ENCODE measurements at places on chromosomes 4 and X.
A peak's percentile ranks its signal among the peaks of the same experiment; 100 is the strongest.

GRCh38 chr4:152719291-152719690 lies 39.5 kb upstream of the TMEM154 start:
- no peak for DNase-seq

DNA sequence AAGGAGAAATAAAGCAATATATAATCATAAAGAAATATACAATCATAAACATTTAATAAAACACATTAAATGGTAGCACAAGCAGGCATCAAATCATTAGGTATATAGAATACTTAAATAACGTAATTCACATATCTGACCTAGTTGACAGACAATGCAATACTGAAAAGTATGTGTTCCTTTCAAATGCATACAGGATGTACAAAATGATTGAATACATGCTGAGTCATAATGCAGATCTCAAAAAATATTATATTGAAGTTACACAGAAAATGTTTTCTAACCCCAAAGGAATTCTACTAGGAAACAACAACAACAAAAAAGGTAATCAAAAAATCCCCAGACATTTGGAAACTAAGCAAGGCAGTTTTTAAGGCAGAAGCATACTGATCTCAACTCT lies 1072.0 kb upstream of the INTU start:
- no peak for DNase-seq

GRCh38 chr4:81512757-81513501 lies 41.2 kb upstream of the RASGEF1B start:
- no peak for DNase-seq

GRCh38 chr4:182644683-182645050 lies 272.5 kb downstream of the DCTD start:
- no peak for DNase-seq

DNA sequence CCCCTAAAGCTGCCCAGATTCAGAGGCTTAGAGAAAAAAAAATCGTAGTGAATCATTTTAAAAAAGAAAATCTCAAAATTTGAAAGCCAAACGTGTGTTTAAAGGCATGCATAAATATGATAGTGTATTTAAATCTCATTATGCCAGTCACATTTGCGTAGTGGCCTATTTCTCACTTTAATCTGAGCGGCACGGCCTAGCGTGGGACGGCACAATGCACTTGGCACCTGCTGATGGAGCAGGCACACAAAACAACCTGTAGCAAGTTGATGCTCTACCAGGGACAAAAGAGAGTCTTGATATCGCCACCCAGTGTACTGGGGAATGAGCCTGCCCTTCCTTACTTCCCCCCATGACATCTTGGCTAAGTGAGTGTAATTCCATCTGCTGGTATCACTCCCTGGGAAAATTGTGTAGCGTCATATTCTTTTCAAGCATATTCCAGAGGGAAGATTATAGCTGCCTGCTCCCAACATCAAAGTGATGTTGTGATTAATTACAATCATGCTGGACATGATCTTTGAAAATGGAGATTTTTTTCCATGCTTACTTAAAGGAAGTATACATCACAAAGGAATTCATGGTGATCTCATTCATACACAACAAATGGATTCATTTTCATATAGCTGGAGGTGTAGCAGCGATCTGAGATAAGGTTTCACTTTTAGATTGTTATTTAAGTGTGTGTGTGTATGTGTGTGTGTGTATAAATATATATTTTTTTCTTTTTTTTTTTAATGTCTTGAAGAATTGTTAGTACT lies 138.8 kb downstream of the DCTD start:
- no peak for DNase-seq

GRCh38 chr4:3878678-3879077 lies 112.5 kb downstream of the ADRA2C start:
- no peak for DNase-seq

- no peak for DNase-seq
Measured at GRCh38 chrX:127570276-127570675, 481.9 kb downstream of the ACTRT1 start.

DNA sequence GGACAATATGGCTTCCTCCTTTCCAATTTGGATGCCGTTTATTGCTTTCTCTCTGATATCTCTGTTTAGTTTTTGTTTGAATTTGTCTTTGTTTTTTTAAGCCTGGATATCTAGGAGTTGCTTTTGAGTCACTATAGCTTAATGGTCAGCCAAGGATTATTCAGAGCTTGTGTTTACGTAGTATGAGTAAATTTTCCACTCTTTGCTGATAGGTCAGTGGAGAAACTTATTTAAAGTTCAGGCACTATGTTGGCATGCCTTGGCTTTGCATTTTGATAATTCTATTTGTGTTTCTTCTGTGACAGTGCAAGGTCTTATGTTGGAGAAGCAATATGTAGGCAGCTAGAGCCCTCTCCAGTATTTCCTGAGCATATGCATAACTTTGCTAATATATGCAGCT lies 315.2 kb downstream of the GRID2 start:
- DNase-seq = no peak

- no peak for DNase-seq
Measured at GRCh38 chr4:83043801-83044407, 8.9 kb downstream of the COPS4 start.

- DNase-seq = peak; percentile 29
Measured at GRCh38 chr4:73257651-73258435, 755 bp downstream of the ANKRD17 start.

DNA sequence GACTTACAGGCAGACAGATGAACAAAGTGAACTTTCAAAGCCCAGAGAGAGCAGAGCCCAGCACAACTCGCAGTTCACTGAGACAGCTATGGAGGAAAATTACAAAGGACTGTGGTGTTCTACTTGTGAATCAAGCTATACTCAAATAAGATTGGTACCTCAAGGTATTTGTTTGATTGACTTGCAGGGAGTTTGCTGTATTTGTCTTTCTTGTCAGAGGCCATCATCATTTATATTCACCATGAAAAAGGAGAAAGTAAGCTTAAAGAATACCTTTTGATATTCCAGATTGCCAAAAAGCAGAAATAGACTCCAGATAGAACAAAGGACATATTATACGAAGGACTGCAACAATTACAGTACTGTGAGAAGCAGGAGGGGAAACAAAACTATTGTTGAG lies 1047.9 kb downstream of the RPA4 start:
- no peak for DNase-seq

GRCh38 chr4:101328063-101328602 lies 19.2 kb downstream of the PPP3CA start:
- DNase-seq = no peak

GRCh38 chrX:103817502-103817901 lies 14.6 kb downstream of the RAB9B start:
- peak; percentile 44 for DNase-seq

GRCh38 chr4:106370214-106370613 lies 1.6 kb upstream of the GIMD1 start:
- DNase-seq = no peak

GRCh38 chr4:87985097-87985886 lies 9.8 kb downstream of the SPP1 start:
- no peak for DNase-seq

- no peak for DNase-seq
Measured at GRCh38 chr4:154076921-154077320, 288.0 kb upstream of the SFRP2 start.

- DNase-seq = no peak
Measured at GRCh38 chrX:120334151-120334550, 22.9 kb upstream of the TMEM255A start.

GRCh38 chr4:47510506-47511143 lies 25.6 kb downstream of the ATP10D start:
- no peak for DNase-seq

DNA sequence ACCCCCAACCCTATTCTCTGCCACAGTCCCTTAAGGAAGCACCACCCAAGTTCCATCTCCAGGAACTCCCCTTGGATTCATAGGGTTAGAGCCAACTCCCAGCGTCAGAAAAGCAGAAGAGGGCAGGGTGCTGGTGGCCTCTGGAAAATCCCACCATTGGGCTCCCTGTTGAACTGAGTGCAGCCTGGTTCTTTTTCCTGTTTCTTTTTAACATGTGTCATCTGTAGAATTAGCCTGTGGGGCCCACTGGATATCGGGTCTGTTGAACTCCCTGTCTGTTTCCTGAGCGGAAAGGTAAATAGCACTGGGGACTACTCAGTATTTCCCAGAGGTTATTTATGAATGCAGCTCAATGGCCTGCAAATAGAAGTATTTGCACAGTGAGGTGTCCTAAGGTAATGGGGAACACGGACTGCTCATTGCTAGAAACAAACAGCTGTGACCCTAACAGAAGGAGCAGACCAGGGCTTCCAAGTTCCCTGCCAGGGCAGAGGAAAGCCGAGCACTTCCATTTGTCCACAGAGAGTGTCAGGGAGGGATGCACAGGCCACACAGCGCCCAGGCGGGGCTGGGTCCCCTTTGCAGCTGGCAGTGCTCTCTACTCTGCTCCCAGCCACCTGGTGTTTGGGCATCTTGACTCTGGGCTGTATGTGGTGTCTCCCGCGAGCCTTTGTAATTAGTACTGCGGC lies 102.6 kb downstream of the FHDC1 start:
- no peak for DNase-seq

DNA sequence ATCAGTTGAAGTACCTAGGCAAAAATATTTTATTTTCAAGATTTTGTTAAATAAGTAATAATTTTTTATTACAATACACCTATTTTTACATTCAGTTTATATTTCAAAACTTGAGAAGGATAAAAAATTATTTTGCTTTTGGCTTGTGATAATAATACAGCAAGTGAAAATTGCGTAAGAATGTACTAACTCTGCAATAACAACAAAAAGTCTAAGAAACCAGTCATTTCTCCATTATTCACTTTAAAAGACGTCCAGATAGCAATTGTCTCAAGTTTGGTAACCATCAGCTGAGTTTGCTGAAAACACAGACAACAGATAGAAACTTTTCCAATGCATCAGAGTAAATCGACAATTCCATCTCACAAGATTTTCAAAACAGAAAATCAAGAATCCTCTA lies 12.1 kb downstream of the CXCL8 start:
- DNase-seq = no peak

- DNase-seq = peak; percentile 83
Measured at GRCh38 chrX:66015152-66015831, 24.6 kb downstream of the VSIG4 start.

DNA sequence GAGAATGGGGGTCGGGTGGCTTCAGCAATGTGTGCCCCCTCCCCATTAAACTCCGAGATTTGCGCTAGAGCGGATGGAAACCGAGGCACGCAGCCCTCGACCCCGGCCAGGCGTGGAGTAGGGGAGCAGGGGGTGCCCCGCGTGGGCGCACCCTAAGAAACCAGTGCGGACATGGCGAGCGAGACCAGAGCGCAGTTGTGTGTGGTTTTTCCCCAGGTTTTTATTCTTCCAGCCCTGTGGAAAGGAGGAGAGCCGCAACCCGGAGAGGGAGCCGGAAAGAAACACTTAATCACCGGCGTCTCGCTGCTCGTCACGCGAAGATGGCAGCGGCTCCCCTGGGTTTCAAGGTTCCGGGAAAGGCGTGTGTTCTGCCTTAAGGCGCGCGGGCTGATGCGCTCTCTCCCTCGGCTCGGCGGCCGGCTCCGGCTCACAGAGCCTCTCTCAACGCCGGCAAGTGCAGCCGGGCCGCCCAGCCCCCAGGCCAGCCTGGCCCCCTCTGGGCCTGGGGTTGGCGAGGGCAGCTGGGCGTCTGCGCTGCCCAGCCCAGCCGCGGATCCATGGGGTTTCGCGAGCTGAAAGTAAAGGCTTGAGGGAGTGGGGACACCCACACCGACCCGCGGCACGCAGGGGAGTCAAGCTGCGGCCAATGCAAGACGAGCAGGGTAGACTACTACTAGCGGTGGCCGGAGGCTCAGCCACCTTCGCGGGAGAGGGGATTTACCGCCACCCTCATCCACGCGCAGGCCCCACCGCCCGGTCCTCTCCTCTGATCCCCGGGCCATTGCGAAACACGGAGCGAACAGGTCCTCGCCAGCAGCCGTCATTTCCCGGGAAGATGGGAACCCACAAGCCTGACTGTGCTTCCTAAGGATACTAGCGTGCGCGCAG lies 74.0 kb upstream of the BCOR start:
- DNase-seq = no peak

GRCh38 chr4:81694176-81694913 lies 222.6 kb upstream of the RASGEF1B start:
- no peak for DNase-seq

DNA sequence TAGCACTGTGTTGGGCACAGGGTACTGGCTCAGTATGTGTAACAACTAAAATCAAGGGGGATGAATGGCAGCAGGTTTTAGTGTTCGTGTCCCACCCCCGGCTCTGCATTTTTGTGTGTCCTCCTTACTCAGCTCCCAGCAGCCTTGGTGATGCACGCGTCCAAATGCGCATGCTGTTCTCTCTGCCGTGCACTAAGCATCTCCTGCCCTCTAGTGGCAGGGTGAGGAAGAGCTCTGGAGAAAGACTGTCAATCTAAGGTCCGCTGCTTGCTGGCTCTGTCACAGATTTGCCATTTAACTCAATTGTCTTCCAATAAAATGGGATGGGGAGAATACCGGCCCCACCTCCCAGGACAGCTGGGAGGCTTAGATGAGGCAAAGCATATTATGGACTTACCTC lies 61.4 kb downstream of the WFS1 start:
- peak; percentile 12 for DNase-seq

GRCh38 chrX:11066812-11067211 lies 44.3 kb upstream of the HCCS start:
- DNase-seq = no peak

- no peak for DNase-seq
Measured at GRCh38 chrX:64265265-64265664, 34.9 kb upstream of the ASB12 start.

DNA sequence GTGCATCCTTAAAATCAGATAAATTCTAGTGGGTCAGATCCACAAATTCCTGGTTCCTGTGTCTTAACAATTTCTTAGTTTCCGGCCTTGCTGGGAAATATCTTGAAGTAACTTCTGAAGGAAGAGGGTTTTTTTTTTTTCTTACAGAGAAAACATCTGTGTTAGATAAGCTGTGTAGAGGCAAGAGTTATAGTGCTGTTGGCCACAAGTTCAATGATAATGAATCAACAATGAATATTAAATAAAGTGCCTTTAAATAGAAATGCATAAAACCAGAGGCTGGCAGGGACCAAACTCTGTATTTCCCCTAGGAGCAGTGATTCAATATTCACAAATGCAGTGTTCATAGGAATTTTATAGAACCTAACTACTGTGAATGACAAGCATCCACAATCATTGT lies 711.9 kb upstream of the ATOH1 start:
- no peak for DNase-seq

DNA sequence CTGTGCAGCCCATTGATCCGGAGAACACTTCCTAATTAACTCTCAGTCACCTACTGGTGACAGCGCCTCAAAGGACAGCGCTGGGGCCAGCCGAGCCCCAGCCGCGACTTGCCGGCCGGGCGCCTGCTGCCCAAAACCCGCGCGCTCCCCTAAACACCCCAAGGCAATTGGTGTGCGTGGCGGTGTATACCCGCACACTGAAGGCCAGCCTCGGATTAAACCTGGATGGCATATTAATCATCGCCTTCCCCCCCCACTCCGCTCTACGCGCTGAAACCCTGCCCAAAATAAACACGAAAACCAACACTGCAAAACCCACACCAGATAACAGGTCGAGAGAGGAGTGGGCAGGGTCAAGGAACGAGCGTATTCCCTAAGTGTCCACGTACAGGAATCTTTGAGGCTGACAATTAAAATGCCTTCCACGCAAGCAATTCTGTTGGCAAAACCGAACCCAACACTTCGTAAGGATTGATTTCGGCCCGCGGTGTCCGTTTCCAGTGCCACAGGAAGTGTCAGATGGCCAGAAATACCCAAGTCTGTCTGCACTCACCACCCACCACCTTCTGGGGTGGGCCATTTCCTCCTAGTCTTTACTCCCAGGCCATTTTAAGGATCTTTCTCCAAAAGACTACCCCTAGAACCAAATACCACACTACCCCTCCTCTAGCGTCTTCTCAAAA lies 2.7 kb downstream of the BCOR start:
- no peak for DNase-seq

Data from HL-60 (cell line).